CMK (cell line): ENCODE measurements at places on chromosomes 4 and X.

- no peak for DNase-seq
These were observed 532.8 kb downstream of the KCNIP4 start for GRCh38 chr4:21415728-21416127.

- DNase-seq: no peak
These were observed 38.6 kb downstream of the PHOX2B start for GRCh38 chr4:41709844-41710481.

DNA sequence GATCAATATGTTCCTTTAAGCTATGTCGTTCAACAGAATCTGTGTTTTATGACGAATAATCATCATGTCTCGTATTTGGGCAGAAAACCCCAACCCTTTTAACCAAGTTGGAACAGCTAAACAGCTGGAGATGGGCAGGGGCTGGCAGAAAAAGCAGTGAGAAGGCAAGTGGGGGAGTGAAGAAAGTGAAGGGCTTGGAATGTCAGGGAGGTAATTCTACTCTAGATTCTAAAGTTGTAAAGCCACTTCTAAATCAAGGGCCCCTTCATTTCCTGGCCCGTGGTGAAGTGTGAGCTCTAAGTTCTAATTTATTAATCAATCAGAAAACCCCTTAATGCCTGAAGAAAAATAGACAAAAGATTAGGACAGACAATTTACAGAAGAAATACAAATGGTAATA lies 20.4 kb downstream of the SASH3 start:
- DNase-seq: no peak

DNA sequence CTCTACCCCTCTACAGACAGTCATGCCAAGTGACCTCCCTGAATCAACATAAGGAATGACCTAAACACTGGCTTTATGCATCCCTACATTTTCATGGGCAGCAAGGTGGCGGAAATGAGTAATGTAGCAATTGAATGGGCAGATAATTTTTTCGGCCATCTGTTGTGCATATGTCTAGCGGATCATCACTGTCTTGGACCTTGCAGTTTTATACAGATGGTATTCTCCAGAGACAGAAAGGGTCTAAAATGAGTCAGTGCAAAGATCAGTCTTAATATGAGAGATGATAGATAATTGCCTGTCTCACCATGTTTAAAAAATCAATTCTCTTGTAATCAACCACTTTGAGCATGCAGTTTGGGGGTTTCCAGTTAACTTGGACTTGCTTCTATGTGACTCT lies 177.3 kb upstream of the DKK2 start:
- no peak for DNase-seq

- no peak for DNase-seq
These were observed 7.0 kb downstream of the PCDH10 start for GRCh38 chr4:133156096-133156495.

DNA sequence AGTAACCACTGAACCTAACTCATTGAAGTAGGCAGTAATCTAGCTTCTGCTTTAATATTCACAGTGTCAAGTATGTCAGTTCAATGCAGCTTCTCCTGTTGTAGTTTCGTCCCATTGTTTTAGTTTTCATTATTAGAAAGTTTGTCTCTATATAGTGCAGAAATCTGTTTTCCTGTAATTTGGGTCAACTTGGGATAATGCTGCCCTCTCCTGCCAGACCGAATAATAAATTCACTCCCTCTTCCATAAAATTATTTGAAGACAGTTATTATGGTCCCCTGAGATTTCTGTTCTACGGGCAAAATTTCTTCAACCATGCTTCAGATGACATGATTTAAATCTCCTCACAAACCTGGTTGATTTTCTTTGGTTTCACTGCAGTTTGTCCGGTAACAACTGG lies 4.6 kb upstream of the LUZP4 start:
- DNase-seq: no peak

GRCh38 chr4:134278675-134279074 lies 77.1 kb upstream of the PABPC4L start:
- no peak for DNase-seq

- DNase-seq: no peak
These were observed 60.9 kb upstream of the CLCN4 start for GRCh38 chrX:10095698-10096432.

- DNase-seq: no peak
These were observed 72.3 kb downstream of the PAK3 start for GRCh38 chrX:111168314-111168713.

- no peak for DNase-seq
These were observed 118.4 kb downstream of the ASB9 start for GRCh38 chrX:15151267-15152186.
